Activated CD4-positive, alpha-beta T cell treated with anti-CD3 and anti-CD28 coated beads, Interleukin-2, amount 10 ng/mL, durations not matched to agents 7 days and 5 days (primary cell): ENCODE measurements at places on chromosomes 6 and 20. TPM values are rescaled to one million over a fixed set of nuclear protein-coding genes. Genes with fewer than 3 reads are reported as not detected.

DNA sequence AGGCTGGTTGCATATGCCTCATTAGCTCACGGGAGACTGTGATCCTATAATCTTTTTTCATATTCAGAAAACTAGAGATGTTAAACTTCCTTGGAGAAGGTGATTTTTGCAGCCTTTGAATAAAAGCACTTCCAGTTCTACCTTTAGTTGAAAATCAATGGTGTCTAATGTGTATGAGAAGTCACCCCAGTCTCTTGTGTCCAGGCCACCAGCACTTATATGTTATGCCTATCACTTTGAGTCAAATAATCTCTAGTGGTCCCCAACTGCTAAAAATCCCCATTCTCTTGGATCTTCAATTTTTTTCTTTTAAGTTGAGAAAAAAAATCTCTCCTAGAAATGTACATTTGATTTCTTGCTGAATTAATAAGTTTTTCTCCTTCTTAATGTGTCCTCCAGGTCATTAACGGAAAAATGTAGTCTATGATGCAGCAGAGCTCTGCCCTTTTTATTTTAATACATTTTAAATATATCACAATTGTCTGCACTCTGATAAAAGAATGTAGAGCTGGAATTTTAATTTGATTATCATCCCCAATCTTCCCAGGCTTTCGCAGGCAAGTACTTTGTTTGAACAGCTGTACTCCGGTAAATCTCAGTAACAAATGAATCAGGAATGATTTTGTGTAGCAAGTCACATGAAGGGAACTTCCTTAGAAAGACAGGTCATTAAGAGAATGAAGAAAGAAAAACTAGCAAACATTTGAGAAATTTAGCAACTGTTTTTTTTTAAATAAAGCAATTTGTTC, 147.0 kb downstream of the SOX4 start:
- H3K27ac ChIP-seq: no peak overlapping the region
- H3K36me3 ChIP-seq: no peaks in the 10 kb centered on the region
- H3K27me3 ChIP-seq: peaks cover 2% of the 10 kb centered on the region
- no peak for DNase-seq

GRCh38 chr6:88135578-88136114, 30.5 kb downstream of the CNR1 start:
- DNase-seq: no peak
- H3K4me1 ChIP-seq: no peaks in the 10 kb centered on the region
- H3K4me3 ChIP-seq: no peak overlapping the region
- H3K36me3 ChIP-seq: no peaks in the 10 kb centered on the region

DNA sequence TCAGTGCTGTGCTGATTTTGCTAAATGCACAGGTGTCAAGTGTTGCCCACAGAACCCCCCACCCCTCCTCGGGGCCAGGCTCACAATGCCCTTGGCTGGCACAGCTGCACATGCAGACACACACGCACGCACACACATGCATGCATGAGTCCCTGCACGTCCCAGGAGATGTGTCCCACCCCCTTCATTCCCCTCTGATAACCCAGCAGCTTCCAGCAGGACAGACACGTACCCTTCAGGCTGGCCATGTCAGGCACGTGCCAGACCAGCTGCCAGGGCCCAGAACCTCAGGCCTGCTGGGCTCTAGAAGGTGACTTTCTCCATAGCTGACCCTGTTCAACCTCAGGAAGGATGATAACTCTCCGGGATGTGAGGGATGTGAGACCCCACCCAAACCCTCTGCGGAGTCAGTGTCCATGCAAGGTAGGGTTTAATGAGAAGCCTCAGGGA, 44.4 kb downstream of the MRPL14 start:
- H3K27me3 ChIP-seq: peaks cover 2% of the 10 kb centered on the region
- H3K4me1 ChIP-seq: peaks cover 8% of the 10 kb centered on the region
- no peaks in the 10 kb centered on the region for H3K36me3 ChIP-seq
- no peak for DNase-seq
- no peak overlapping the region for H3K27ac ChIP-seq

MLN gene
- not detected for total RNA-seq

DNA sequence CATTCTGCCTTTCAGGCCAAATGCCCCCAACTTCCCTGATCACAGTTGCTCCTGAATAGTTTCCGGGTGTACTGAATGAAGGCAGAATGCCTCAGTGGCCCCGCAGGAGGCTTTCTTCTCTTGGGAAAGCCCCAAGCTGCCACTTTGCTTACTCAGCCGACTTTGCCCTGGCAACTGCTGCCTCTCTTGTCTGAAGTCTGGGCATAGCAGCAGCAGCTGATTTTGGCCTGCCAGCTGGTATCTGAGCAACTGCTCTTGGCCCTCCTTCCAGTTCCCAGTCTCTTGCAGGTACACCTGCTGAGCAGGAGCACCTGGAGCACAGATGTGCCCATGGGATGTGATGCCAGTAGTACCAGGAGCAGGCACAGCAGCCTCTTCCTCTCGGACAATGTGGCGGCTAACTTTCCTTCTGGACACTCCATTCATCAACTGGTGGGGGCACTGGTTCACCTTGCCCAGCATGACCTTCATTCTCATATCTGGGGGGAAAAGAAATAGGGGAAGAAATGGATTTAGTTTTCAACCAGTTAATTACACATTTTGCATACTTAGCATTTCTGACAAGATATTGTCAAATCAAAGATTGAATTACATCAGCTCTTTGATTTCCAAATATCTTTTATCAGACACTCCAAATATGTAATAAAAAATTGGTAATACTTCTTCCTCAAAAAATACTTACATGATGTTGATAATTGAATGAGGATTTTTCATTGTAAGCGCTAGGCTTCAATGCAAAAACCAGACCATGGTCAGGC, 468.2 kb downstream of the PKHD1 start:
- no peak for DNase-seq
- no peak overlapping the region for H3K27ac ChIP-seq
- H3K27me3 ChIP-seq: no peaks in the 10 kb centered on the region
- H3K36me3 ChIP-seq: no peaks in the 10 kb centered on the region

DNA sequence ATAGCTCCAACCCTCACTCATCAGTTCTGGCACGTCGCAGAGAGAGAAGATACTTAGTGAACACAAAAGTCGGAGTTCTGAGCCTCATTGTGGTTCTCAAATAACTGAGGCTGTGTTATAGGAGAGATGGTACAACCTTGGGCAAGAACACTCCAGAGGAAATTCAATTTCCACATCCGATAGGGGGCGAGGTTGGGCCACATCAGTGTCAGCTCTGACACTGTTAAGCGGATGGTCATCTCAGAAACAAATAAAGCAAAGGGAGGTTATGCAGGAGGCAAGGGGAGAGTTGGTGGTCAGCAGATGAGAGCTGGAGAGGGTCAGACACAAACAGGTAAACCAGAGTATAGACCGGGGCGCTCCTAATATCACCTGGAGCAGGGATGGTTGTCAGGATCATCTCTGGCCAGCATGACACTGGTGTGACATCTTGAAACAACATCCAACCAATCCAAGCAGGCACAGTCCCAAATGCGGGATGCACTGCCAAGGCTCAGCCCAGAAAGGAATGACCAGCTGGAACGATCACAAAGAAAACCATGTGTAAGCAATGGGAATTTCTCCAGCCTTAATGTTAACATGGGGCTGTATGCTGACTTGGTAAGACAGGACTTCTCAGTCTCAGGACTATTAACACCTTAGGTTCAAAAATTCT, 331.8 kb downstream of the HACE1 start:
- no peak overlapping the region for H3K27ac ChIP-seq
- H3K4me1 ChIP-seq: peaks cover 5% of the 10 kb centered on the region
- H3K4me3 ChIP-seq: no peak overlapping the region
- H3K36me3 ChIP-seq: no peaks in the 10 kb centered on the region

DNA sequence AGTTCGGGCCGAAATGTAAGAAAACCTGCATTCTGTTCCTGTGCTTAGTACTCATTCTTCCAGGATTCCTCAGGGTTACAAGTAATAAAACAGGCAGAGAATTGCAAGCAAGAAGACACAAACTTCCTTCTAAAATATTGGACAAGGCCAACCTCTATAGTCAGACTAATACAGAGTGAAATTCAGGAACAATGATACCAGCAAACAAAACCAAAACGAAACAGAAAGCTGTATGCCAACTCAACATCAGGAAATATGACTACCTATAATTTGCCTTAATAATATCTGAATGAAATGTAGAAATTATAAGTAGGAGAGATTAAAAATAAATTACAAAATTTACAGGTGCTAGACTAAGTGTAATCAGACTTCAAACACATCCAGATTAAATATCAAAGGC, 238.8 kb downstream of the HIVEP2 start:
- H3K4me3 ChIP-seq: no peak overlapping the region
- peak overlapping the region; percentile 58 for H3K27ac ChIP-seq
- H3K4me1 ChIP-seq: peaks cover 12% of the 10 kb centered on the region
- no peaks in the 10 kb centered on the region for H3K36me3 ChIP-seq
- no peak for DNase-seq

DNA sequence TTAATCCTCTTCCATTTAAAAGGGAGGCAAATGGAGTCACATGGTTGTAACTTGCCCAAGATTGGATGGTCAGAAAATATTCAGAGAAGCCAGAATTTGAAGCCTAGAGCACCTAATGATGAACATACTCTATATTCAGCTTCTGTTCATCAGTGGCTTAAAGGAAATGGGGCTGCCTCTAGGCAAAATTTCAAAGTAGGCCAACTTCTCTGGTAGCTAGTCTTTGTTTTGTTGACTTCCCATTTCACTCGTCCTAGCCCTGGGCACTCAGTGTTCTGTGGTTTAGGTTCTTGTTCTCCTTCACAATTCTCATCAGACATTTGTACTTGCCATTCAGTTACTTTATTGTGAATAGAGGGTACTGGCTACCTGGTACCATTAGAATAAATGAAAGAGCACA, 13.2 kb downstream of the MAP3K7 start:
- H3K4me3 ChIP-seq: no peak overlapping the region
- no peak for DNase-seq
- no peaks in the 10 kb centered on the region for H3K27me3 ChIP-seq
- H3K4me1 ChIP-seq: peaks cover 5% of the 10 kb centered on the region
- no peak overlapping the region for H3K27ac ChIP-seq

DNA sequence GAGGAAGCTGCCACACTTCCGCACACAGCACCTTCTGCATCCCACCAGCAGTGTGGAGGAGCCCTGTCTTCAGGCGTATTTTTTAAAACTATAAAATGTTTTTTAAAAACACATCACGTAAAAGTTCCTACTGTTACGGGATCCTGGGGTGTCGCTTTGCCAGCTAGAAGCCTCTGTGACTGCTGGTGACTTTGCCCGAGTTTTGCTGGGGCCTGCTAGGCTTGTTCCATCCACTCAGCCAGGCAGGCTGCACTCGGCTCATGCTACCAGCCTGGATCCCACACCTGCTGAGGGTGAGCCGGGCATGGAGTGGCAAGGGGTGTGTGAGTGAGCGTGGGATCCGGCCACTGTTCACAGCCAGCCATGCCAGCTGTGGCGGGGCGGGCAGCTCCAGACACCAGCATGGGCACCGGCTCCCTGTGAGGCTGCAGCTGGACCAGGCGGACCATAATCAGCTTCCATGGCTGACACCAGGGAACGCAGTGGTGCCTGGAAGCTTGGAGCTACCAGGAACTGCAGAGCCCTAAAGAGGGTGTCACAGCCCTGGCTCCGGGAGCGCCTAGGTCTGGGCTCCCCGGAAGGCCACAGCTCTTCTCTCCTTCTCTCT, 12.3 kb upstream of the SLCO4A1 start:
- peaks cover 8% of the 10 kb centered on the region for H3K4me1 ChIP-seq
- no peak overlapping the region for H3K4me3 ChIP-seq
- no peaks in the 10 kb centered on the region for H3K36me3 ChIP-seq
- no peak for DNase-seq

OPN5 gene
- not detected for total RNA-seq

ZNF334 gene
- 0.71 TPM for total RNA-seq

GRCh38 chr6:4282926-4283325, 147.6 kb upstream of the ECI2 start:
- no peak for DNase-seq
- H3K27me3 ChIP-seq: peaks cover 33% of the 10 kb centered on the region
- no peaks in the 10 kb centered on the region for H3K36me3 ChIP-seq
- no peak overlapping the region for H3K4me3 ChIP-seq
- H3K27ac ChIP-seq: no peak overlapping the region
- peaks cover 5% of the 10 kb centered on the region for H3K4me1 ChIP-seq

WFDC2 gene
- total RNA-seq: not detected

DNA sequence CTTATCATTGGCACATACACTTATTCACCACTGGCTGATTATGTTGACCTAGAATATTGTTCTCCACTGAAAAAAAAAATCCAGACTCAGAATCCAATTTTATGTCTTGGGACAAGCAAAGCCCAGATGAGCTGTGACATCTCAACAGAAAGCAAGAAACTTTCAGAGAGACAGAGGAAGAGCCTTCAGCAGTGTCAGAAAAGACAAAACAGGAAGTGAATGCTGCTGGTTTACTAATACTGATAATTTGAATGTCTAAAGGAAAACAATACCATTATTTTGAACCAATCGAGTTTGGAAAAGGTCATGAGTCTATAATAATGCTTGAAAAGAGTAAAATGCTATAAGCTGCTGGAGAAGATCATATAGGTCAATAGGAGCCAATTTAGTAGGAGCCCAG, 179.8 kb upstream of the RIMS1 start:
- no peak overlapping the region for H3K4me3 ChIP-seq
- no peaks in the 10 kb centered on the region for H3K4me1 ChIP-seq
- no peaks in the 10 kb centered on the region for H3K27me3 ChIP-seq
- no peak for DNase-seq
- H3K27ac ChIP-seq: no peak overlapping the region
- H3K36me3 ChIP-seq: no peaks in the 10 kb centered on the region

- no peak for DNase-seq
- no peak overlapping the region for H3K27ac ChIP-seq
- H3K4me1 ChIP-seq: no peaks in the 10 kb centered on the region
- no peak overlapping the region for H3K4me3 ChIP-seq
These were observed 56.8 kb downstream of the NCR2 start for GRCh38 chr6:41392246-41392645.

GRCh38 chr20:31573555-31574321, 31.4 kb upstream of the ID1 start:
- H3K27ac ChIP-seq: peak overlapping the region; percentile 70
- H3K27me3 ChIP-seq: no peaks in the 10 kb centered on the region
- H3K4me1 ChIP-seq: peaks cover 27% of the 10 kb centered on the region
- peaks cover 9% of the 10 kb centered on the region for H3K36me3 ChIP-seq

SLC22A3 gene
- not detected for total RNA-seq

DNA sequence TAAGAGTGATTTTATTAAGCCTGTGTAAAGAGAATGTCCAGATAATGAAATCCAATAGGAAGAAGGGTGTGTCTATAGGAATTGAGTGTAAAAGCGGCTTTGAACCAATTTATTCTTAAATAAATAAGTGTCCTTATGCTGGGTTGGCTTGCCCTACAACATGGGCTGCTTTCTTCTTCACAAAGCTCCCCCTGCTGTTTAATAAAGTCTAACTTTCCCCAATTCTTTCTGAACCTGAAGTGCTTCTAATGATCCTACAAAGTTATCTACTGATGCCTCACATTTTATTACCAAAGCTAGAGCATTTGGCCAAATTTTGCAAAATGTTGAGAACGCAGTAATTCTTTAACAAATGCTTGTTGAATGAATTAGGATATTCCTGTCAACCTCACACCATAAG, 36.3 kb upstream of the SIRT5 start:
- no peak overlapping the region for H3K27ac ChIP-seq
- no peak overlapping the region for H3K4me3 ChIP-seq
- H3K36me3 ChIP-seq: no peaks in the 10 kb centered on the region
- H3K27me3 ChIP-seq: no peaks in the 10 kb centered on the region
- H3K4me1 ChIP-seq: no peaks in the 10 kb centered on the region

- DNase-seq: no peak
- no peaks in the 10 kb centered on the region for H3K36me3 ChIP-seq
- no peak overlapping the region for H3K4me3 ChIP-seq
- H3K4me1 ChIP-seq: no peaks in the 10 kb centered on the region
- H3K27ac ChIP-seq: no peak overlapping the region
- H3K27me3 ChIP-seq: peaks cover 9% of the 10 kb centered on the region
These were observed 81.6 kb downstream of the PXDC1 start for GRCh38 chr6:3669916-3670315.

- no peaks in the 10 kb centered on the region for H3K4me1 ChIP-seq
- no peaks in the 10 kb centered on the region for H3K36me3 ChIP-seq
- H3K4me3 ChIP-seq: no peak overlapping the region
- H3K27me3 ChIP-seq: no peaks in the 10 kb centered on the region
- no peak overlapping the region for H3K27ac ChIP-seq
These were observed 57.6 kb upstream of the JAG1 start for GRCh38 chr20:10731190-10731965.
